ENCODE measurements at places on chromosomes 7 and 10.

DNA sequence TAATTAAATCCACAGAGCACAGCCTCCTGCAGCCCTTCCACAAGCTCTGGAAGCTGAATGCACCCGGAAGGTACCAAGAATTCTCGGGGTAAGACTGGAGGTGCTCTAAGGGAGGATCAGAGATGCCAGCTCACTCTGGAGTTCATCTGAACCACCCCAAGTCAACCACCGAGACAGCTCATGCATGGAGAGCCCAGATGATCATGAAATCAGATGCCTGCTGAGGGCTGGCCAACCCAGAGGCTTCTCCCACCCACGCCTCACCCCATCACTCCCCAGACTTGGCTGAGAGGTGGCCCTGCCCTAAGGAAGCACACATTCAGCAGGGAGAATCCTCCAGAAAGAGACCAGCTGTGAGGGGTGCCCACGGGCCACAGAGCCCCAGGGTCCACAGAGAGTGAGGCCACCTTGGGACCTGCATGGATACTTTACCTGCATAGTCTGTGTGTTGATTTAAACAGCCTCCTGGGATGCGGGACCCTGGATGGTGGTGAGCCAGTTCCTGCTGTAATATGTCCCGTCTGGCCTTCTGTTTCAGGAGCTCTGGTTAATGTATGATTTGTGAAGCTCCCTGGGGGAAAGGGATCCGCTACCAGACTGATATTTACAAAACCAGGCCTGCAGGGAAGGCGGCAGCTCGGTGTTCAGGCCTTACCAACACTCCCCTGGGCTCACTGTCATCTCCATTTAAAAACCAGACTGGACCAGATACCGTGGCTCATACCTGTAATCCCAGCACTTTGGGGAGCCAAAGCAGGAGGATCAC is 64.9 kb downstream of the INSIG1 start:
- no peak for DNase-seq

DNA sequence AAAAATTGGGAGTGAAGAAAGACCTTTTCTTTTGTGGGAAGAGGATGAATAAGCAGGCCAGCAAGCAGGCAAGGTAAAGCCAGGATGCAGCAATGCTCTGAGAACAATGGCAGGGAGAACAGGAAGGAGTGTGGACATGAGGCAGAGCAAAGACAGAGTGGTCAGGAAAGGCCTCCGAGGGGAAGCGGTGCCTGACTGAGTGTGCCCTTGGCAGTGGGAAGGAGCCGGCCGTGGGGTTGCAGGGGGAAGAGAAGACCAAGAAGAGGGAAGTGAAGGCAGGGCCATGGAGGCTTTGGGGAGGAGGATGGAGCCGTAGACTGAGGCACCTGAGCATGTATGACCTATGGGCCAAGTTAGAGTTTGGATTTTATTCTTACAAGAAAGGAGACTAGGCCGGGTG is 21.9 kb upstream of the ZNF212 start:
- DNase-seq = no peak

GRCh38 chr10:80447436-80448190 is 6.5 kb upstream of the TSPAN14 start:
- DNase-seq = no peak

DNA sequence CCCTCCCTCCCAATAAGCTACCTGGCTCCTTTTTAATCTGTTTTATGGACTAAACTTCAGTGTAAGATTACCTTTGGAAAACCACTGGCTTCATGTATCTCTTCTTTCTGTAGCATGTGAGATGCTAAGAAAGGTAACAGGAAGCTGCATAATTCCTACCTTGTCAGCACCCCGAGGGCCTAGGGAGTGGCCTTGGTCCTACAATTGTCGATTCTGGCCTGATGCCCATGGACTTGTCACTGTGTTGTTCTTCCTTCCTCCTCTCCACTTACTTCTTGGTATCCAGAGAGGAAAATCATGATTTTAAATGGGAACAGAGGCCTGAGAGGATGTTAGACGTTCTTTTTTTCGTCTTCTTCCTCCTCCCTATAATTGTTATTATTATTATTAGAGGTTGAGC is 42.9 kb upstream of the PDZD8 start:
- DNase-seq = no peak

DNA sequence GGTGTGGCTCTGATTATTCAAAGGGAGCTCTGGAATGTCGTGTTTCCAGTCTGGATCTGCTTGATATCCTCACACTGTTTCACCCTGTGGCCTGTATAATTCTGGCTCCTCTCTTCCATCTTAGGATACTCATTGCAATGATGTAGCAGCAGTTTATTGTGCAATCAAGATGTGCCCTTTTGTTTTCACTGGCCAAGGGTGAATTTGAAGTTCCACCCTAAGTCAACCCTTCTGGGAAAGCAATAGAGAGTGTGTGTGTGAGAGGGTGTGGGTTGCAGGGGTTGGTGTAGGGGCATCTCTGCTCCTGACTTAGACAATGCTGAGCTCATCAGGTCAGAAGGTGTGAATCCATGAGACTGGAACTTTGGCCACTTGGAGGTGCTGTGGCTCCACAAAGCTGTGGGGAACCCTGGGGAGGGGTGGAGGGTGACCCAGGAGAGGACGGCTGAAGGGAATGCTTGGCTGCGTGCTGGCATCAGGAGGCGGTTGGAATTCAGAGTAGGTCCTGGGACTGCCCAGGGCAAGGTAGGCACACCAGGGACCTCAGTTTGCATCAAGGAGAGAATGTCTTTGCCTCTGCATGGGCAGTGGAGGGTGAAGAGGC is 118.0 kb upstream of the PRSS58 start:
- no peak for DNase-seq

GRCh38 chr7:78080811-78081210 is 282.2 kb downstream of the PHTF2 start:
- no peak for DNase-seq

GRCh38 chr7:101553018-101553770 is 75.9 kb downstream of the MYL10 start:
- no peak for DNase-seq

DNA sequence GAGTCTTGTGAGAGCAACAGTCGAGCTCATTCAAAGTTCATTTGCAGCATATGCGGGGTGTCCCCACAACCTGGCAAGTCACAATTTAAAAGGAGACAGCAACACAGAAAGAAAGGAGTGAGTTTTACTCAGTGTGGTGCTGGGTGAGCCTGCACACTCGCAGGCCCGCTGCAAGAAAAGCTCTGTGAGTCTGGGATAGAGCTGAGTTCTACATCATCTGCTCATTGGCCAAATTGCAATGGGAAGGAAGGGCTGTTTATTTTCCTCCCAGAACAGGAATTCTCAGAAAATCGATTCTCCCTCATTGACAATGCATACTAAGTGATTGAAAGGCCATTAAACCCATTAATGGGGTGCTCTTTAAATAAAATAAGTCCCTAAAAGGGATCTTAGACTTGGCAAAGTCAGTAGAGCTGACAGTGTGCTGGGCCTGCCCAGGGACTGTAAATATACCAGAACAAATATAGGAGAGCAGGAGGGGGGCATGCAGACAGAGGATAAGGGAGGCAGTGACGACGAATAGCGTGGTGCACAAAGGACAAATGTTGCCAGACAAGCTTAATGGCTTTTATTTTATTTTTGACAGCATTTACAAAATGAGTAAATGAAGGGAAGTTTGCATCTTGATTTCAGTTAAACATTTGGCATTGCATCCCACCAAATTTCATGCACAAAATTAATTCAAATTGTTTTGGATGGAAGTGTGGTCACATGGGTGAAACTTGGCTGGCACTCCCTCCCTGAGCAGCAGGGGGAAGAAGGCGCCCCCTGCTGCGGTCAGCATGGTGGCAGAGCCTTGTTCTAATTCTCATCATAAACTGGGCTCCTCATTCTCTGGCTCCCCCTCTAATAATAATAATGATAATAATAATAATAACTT is 215.7 kb downstream of the SNX10 start:
- DNase-seq = no peak

DNA sequence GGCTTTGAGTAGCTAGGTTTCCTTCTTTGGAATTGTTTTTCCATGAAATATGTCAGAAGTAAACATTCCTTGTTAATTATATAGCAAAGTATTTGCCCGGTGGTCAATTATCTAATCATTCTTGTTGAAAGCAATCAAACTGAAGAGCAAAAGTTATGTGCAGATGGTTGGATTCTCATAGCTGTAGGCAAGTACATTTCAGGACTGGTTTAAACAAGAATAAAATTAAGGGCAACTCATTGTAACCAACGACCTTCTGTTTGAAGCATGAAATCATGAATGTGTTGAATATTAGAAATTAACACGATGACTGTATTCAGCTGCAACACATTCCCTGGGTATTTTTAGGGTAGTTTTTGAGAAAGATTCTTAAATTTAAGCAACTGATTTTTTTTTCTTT is 61.8 kb upstream of the NMT2 start:
- DNase-seq = no peak

DNA sequence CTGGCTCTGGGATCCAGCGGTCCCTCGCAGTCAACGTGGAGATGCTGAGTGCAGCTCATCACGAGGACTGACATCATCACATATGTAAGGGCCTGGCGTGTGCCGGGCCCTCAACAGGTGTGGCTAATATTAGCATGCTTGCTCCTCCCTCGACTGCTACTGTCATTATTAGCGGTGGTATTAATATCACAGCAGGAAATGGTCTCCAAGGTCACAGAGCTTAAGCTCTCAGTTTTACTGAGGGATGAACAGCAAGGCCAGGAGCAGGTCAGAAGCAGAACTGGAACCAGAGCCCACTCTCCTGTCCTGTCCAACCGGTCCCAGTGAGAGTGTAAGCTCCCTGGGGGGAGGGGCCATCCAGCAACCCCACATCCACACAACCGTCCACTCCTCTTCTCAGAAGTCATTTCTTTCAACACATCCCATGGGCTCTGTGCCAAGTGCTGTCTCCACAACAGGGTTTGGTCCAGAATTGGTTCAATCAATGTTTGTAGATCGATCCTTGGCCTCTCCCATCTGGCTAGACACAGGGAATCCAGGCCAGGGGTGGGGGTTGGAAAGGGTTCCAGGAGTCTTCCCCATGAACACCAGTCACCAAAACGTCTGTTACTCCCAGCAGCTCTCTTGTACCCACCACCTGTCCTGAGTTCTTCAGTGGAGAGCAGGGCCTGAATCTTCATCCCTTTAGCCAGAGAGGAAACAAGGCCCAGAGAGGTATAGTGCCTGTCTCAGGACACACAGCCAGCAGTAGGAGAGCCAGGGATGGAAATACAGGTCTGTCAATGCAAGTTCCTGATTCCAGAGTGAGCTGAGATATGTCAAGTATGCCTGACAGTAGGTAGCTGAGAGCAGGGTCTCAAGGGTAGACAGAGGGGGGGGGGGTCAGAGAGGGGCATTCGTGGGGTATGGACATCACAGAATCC is 45.3 kb upstream of the ZMIZ1 start:
- DNase-seq = no peak

DNA sequence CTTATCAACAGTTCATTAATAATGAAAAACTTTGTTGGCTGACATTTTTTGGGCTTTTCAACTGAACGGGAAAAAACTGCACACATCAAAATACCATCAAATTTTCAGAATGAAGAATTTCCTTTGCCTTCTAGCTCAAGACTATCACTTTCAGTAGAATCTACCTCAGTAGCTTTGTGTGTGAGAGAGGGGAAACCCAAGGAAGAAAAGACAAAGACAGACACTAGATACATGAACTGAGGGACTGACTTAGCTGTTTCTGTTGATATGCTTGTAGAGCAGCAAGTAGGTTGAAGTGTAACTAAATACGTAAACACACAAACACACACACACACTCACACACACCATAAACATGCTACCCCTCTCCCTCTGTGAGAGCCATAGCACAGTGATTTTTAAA is 257.1 kb downstream of the CDK14 start:
- no peak for DNase-seq

DNA sequence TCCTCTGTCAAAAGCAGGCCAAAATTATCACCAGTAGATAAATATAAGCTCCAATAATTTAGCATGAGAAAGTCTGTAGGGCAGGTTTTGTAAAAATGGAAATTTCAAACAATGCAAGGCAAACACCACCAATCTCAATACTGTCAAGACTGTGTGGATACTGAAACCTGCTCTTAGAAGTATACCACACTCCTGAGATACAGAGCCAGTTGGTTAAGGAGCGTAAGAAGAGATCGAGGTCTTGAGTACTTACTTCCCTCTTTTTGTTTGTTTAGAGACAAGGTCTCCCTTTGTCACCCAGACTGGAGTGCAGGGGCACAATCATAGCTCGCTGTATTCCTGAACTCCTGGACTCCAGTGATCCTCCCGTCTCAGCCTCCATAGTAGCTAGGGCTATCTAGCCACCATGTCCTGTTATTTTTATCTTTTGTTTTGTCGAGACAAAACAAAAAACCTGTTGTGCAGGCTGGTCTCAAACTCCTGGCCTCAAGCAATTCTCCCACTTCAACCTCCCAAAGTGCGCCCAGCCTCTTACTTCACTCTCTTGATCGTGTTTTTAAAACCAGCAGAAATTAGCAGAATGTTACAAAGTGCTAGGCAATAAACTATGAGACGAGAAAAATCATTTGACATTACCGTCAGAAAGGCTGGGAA is 205.7 kb downstream of the PARD3 start:
- no peak for DNase-seq

DNA sequence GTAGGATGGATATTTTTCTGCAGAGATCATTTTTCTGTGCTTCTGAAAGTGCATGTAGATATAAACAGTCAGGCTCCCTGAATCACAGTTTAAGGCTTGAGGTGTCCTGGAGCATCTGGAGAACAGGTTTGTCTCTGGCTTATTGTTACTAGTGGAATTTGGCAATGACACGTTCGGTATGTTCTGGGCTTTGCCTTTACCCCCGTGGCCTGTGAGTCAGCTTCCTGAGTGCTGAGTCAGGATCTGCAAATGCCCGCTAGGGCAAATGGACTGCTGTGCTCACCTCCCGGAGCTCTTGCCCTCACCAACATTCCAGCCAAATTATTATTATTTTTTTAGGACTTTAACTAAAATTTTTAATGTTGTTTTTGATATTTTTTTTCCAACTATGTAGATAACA is 192.5 kb upstream of the PRSS1 start:
- DNase-seq = no peak

GRCh38 chr7:50281680-50282445 is 22.7 kb upstream of the IKZF1 start:
- no peak for DNase-seq

DNA sequence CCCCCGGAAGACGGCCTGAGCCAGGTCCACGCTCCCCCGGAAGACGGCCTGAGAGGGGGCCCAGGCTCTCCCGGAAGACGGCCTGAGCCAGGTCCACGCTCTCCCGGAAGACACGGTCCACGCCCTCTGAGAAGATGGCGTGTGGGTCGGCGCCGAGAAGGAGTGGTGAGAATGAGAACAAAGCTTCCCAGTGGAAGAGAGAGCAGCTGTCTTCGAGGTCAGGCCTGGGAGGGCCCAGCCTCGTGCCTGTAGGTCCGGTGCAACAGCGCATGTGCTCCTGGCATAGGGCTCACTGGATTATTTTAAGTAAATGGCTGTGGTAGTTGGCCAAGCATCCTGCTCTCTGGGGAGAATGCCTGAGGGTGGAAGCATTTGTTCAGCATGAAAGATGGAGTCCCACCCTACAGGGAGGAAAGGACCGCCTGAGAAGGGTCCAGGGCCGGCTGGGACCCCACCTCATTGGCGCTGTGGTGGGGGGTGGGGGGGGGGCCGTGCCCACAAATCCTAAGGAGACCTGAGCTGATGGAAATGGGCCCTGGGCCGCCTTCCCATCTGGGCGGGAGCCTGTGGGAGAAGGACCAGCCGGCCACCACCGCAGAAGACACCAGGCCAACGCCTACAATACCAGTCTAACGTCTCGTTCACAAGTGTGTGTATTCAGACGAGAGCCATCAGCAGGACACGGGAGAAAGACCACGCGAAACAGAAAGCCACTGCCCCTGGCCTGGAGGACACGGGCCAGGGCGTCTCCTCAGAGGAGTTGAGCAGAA is 210.0 kb downstream of the WDR37 start:
- no peak for DNase-seq
